ENCODE measurements at places on chromosomes 11 and 22.

GRCh38 chr11:62392506-62392905 is 26.3 kb upstream of the SCGB1A1 start:
- DNase-seq = no peak

GRCh38 chr22:26066534-26066933 is 102.7 kb upstream of the SEZ6L start:
- no peak for DNase-seq

- no peak for DNase-seq
Observed at GRCh38 chr22:42791721-42792452, 65.2 kb downstream of the ARFGAP3 start.

DNA sequence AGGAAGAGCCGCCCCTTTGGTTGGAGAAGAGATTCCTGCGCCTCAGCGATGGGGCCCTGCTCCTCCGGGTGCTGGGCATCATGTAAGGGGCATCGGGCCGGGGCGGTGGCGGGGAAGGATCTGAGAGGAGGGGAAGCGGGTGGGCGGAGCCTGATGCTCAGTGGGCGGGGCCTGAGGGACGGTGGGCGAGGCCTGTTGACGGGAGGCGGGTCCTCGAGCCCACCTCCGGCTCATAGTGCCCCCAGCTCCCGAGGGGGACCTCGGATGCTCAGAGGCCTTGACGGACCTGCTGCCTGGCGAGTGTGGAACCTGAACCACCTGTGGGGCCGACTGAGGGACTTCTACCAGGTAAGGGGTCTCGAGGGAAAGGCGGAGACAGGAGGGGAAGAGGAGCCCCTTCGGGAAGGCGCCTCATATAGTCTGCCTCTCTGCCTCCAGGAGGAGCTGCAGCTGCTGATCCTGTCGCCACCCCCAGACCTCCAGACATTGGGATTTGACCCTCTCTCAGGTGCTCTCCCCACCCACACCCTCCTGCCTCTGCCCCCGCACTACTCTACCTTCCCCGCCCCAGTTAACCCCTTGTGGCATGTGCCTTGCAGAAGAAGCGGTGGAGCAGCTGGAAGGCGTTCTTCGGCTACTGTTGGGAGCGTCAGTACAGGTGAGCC is 799 bp downstream of the CCDC88B start:
- peak; percentile 88 for DNase-seq

DNA sequence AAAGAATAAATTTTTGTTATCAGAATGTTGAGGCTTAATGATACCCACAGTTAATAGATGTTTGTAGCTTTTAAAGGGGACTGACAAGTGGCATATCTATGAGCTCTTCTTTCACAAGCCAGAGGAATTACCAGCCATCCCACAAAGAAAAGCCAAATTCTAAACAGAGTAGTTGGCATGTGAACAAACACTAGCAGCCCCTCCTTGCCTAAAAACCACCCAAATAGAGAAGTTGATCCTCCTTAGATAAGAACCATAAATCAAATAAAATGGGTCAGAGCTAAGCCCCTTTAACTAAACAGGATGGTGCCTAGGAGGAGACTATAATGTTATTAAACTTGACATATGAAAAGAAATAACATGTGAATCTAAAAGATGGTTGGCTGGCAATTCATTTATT is 11.4 kb downstream of the LPXN start:
- no peak for DNase-seq

- peak; percentile 81 for DNase-seq
Observed at GRCh38 chr11:86218125-86219084, 26.1 kb upstream of the EED start.

DNA sequence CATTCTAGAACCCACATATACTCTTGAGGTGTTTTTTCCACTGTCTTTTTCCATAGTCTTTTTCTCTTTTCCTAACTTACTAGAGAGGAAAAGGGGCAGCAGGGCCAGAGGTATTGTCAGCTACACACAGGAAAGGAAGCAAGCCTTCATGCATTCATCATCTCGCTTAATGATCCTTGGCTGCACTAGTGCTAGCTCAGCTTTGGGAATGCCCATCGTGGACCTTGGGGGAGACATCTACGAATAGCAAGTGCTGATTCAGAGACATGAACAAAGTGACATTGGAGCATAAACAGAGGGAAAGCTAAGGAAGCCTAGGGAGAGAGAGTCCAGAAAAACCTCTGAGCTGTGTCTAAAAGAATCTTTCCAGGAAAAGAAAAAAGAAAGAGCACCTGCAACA is 466.3 kb upstream of the ARHGAP42 start:
- no peak for DNase-seq

Measured in activated CD4-positive, alpha-beta T cell treated with anti-CD3 and anti-CD28 coated beads, Interleukin-2, amount 50 U/mL, for 48 hours (primary cell).